Fibroblast of pulmonary artery (primary cell): ENCODE measurements at places on chromosomes 3 and 15.

GRCh38 chr3:182258538-182259177, 534.6 kb upstream of the ATP11B start:
- peak; percentile 42 for DNase-seq

DNA sequence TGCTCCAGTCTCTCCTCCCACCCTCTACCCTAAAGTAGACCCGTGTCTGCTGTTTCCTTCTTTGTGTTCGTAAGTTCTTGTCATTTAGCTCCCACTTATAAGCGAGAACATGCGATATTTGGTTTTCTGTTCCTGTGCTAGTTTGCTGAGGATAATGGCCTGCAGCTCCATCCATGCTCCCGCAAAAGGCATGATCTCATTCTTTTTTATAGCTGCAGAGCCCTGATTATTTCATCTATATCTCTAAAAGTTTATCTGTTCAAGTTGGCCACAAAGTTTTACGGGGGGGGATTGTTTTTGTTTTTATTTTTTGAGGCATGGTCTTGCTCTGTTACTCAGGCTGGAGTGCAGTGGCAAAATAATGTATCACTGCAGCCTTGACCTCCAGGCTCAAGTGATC, 4.4 kb upstream of the NEO1 start:
- DNase-seq = no peak

DNA sequence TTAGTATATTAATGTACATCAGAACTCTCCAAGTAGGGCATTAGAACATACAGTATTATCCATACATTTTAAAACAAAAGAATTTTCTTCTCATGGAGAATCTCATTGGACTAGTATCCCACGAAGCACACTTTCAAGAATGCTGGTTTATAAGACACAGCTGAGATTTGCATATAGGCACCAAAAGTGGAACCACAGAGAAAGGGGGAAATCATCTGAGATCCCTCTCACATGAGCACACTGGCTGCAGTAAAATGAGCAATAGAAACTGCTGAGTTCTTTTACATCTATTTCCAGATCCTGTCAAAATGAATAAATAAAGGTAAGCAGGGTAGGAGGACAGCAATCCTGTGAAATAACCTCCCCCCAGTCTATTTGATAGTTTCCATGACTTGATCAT, 665.3 kb downstream of the FHIT start:
- DNase-seq = no peak

- DNase-seq = no peak
Observed at GRCh38 chr3:43032646-43033628, 53.8 kb downstream of the GASK1A start.

DNA sequence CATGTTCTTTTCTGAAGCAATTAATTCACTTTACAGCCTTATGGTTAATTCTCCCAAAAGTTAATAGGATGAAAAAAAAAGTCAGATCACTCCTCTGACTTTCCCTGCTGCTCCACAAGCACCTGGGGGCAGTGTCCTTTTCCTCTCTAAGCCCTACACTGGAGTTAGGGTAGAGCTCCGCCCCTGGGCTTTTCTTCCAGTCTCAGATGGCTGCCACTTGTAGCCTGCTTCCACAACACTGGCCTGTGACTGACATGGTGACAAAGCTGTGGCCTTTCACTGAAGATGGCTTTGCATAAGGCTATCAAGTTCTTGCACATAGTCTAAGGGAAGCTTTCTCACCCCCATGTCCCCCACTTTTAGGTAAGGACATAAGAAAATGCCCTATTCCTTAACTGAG, 1.3 kb upstream of the MON1A start:
- DNase-seq = no peak
